ENCODE measurements at places on chromosomes 6 and 20. TPM values are rescaled to one million over a fixed set of nuclear protein-coding genes. Genes with fewer than 3 reads are reported as not detected.
A peak's percentile ranks its signal among the peaks of the same experiment; 100 is the strongest.

- no peak overlapping the region for H3K4me3 ChIP-seq
- peak overlapping the region; percentile 63 for H3K27ac ChIP-seq
- H3K36me3 ChIP-seq, result no peaks in the 10 kb centered on the region
- DNase-seq, result peak; percentile 90
- H3K4me1 ChIP-seq, result peaks cover 49% of the 10 kb centered on the region
Observed at GRCh38 chr6:80457439-80457933, 351.0 kb downstream of the BCKDHB start.

DNA sequence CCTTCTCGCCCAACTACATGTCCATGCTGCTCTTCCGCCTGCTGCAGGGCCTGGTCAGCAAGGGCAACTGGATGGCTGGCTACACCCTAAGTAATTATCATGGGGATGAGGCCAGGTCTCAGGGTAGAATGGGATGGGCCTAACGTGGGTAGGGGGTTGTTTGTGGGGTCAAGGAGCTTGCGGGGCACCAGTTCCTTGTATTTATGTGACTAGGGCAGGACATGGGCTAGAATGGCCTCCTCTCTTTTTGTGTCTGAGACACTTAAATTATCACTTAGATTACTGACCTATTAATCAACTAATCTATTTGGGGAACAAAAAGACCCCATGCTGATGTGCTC lies 10.7 kb downstream of the SLC22A1 start:
- DNase-seq, result no peak
- H3K4me1 ChIP-seq, result no peaks in the 10 kb centered on the region
- no peaks in the 10 kb centered on the region for H3K27me3 ChIP-seq
- no peak overlapping the region for H3K27ac ChIP-seq

ABHD16B gene
- total RNA-seq, result not detected

GRCh38 chr6:87494761-87495422 lies 22.1 kb downstream of the SLC35A1 start:
- no peak overlapping the region for H3K4me3 ChIP-seq
- H3K36me3 ChIP-seq, result no peaks in the 10 kb centered on the region
- no peaks in the 10 kb centered on the region for H3K27me3 ChIP-seq
- DNase-seq, result no peak

- H3K27ac ChIP-seq, result no peak overlapping the region
- no peaks in the 10 kb centered on the region for H3K4me1 ChIP-seq
- H3K27me3 ChIP-seq, result no peaks in the 10 kb centered on the region
- DNase-seq, result peak; percentile 68
- H3K36me3 ChIP-seq, result no peaks in the 10 kb centered on the region
Observed at GRCh38 chr20:25470045-25470444, 62.6 kb downstream of the GINS1 start.

DNA sequence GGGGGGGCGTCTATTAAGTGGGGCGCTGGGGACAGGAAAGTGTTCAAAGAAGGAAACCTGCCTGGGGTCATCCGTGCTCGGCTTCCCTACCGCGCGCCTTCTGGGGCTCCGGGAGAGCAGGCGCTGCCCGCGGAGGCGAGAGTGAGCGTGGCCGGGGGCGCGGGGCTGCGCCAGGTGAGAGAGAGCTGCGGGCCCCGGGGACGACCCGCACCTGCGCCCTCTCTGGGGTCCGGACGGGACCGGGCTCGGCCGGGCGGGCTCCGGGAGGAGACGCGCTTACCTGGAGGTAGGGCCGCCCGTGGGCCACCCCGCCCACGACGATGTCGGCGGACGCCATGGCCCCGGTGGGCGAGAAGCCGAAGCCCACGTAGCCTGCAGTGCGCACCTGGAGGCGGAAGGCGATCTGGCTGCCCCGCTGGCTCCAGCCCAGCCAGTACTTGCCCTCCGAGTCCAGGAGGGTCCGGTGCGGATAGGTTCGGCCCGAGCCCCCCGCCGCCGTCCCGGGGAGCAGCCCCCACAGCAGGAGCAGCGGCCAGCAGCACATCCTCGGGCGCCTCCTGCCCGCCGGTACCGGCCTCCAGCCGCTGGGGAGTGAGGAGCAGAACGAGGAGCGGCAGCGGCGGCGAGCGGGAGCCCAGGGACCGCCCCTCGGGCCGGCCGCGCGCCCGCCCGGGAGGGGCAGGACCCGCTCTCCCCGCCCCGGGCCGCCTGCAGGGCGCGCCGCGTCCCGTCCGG lies at the start of gene MOXD1:
Gene MOXD1, minus strand, starts transcription at position 593 of the 735 bp plus-strand sequence. Its CDS starts 49 bp downstream, at position 544.
- H3K4me1 ChIP-seq, result peaks cover 42% of the 10 kb centered on the region
- no peaks in the 10 kb centered on the region for H3K36me3 ChIP-seq
- H3K4me3 ChIP-seq, result peak within 1 kb of the TSS; percentile 84
- peak within 1 kb of the TSS; percentile 30 for H3K27ac ChIP-seq

DNA sequence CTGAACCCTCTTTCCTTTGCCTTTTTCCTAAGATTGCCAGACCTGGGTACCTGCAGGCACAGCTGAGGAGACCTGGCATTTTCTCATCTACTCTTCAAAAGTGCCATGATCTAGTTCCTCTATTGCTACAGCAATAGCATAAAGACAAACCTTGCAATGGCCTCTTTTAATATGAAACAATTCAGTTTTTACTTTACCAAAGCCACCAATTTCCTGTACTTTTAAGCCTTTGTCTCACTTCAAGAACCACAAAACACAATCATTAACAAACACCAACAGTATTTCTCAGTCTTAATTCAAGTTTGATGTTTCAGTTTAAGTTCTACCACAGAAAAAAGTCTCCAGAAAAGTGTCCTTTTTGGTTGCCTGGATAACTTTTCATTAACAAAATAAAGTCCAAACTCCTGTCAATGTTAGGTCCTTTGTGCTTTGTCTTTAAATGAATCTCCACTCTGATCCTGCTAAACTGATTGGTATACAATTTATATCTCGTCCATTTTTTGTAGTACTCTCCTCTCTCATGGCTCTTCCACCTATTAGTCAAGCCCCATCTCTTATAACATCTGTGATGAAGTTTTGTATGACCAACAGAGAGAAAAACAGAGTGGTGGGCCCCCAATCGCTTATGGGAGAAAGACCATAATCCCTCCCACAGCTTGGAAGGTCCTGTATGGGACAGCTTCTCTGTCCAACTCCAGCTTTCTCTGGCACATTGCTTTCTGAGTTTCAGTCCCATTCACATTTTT lies 50.5 kb upstream of the THEMIS start:
- no peak overlapping the region for H3K27ac ChIP-seq
- no peaks in the 10 kb centered on the region for H3K4me1 ChIP-seq
- no peaks in the 10 kb centered on the region for H3K27me3 ChIP-seq
- no peaks in the 10 kb centered on the region for H3K36me3 ChIP-seq
- no peak for DNase-seq
- H3K4me3 ChIP-seq, result no peak overlapping the region

GRCh38 chr6:160949531-160949930 lies 42.0 kb upstream of the MAP3K4 start:
- H3K4me3 ChIP-seq, result no peak overlapping the region
- H3K4me1 ChIP-seq, result peaks cover 14% of the 10 kb centered on the region
- no peak overlapping the region for H3K27ac ChIP-seq
- no peaks in the 10 kb centered on the region for H3K27me3 ChIP-seq
- DNase-seq, result no peak

DNA sequence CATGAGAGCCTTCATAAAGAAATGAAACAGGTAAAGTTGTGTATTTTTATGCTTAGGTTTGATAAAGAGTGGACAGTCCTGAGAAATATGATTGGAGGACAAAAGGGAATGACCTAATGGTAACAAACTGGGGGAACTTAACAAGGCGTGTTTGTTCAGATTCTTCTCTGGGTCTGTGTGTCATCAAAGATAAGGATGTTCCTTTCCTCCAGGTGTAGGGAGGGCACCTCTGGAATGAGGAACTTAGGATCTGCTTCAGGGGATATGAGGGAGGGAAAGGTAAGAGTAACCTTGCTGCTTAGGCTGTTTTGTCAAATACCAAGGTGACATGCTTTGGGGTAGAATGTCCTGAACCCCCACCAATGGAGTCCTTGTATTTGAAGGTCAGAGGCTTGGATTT lies 291.9 kb downstream of the KCNQ5 start:
- no peak for DNase-seq
- H3K4me3 ChIP-seq, result no peak overlapping the region
- no peak overlapping the region for H3K27ac ChIP-seq
- no peaks in the 10 kb centered on the region for H3K4me1 ChIP-seq
- H3K36me3 ChIP-seq, result no peaks in the 10 kb centered on the region

- no peaks in the 10 kb centered on the region for H3K27me3 ChIP-seq
- no peak overlapping the region for H3K4me3 ChIP-seq
- H3K36me3 ChIP-seq, result peaks cover 9% of the 10 kb centered on the region
- no peak overlapping the region for H3K27ac ChIP-seq
Observed at GRCh38 chr6:7151381-7151780, 43.6 kb downstream of the RREB1 start.

DNA sequence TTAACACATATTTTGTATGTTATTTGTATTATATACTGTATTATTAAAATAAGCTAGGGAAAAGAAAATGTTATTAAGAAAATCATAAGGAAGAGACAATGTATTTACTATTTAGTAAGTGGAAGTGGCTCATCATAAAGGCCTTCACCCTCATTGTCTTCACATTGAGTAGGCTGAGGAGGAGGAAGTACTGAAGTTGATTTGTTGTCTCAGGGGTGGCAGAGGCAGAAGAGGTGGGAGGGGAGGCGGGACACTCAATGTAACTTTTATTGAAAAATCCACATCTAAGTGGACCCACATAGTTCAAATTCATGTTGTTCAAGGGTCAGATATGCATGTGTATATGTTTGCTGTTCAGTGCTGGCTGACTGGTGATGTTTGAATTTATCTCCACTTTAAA lies 210.2 kb upstream of the CITED2 start:
- peaks cover 34% of the 10 kb centered on the region for H3K4me1 ChIP-seq
- H3K27ac ChIP-seq, result no peak overlapping the region
- H3K36me3 ChIP-seq, result no peaks in the 10 kb centered on the region

RFX6 gene
- total RNA-seq, result 0.17 TPM

DNA sequence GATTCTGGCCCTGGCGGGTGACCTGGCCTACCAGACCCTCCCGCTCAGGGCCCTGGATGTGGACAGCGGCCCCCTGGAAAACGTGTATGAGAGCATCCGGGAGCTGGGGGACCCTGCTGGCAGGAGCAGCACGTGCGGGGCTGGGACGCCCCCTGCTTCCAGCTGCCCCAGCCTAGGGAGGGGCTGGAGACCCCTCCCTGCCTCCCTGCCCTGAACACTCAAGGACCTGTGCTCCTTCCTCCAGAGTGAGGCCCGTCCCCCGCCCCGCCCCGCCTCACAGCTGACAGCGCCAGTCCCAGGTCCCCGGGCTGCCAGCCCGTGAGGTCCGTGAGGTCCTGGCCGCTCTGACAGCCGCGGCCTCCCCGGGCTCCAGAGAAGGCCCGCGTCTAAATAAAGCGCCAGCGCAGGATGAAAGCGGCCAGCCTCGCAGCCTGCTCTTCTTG lies 868 bp upstream of the SLC2A4RG start:
- peaks cover 18% of the 10 kb centered on the region for H3K36me3 ChIP-seq
- no peak overlapping the region for H3K27ac ChIP-seq
- peaks cover 12% of the 10 kb centered on the region for H3K4me1 ChIP-seq
- DNase-seq, result no peak
- no peaks in the 10 kb centered on the region for H3K27me3 ChIP-seq

DNA sequence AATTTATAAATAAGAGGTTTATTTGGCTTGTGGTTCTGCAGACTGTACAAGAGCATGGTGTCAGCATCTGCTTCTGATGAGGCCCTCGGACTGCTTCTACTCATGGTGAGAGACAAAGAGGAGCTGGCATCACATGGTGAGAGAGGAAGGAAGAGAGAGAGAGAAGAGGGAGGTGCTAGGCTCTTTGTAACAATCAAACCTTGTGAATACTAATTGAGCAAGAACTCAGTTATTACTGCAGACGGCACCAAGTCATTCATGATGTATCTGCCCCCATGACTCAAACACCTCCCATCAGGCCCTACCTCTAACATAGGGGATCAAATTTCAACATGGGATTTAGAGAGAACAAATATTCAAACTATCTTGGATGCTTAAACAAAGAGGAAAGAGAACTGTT lies 6.3 kb upstream of the SIRPG start:
- DNase-seq, result peak; percentile 35
- H3K4me3 ChIP-seq, result no peak overlapping the region
- peaks cover 10% of the 10 kb centered on the region for H3K4me1 ChIP-seq
- H3K27me3 ChIP-seq, result no peaks in the 10 kb centered on the region
- H3K36me3 ChIP-seq, result no peaks in the 10 kb centered on the region

DNA sequence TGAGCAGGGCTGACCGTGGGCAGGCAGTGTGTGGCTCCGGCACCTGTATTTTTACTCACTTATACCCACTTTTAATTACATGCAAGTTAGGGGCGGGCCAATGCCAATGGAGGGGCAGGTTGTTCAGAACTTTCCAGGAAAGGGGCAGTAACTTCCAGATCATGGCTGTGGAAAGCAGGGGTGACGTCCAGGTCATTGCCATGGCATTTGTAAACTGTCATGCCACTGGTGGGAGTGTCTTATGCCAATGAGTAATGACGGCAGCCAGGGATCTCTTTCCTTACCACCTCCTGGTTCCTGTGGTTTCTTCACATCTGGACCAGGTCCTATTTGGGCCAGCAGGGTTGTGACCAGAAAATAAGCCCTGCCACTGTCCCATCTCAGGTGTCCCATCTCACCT lies 258.7 kb downstream of the THBS2 start:
- no peak overlapping the region for H3K4me3 ChIP-seq
- no peaks in the 10 kb centered on the region for H3K36me3 ChIP-seq
- no peaks in the 10 kb centered on the region for H3K4me1 ChIP-seq
- no peak overlapping the region for H3K27ac ChIP-seq

GRCh38 chr6:149783551-149783950 lies 34.0 kb downstream of the PCMT1 start:
- no peak for DNase-seq
- H3K27me3 ChIP-seq, result no peaks in the 10 kb centered on the region
- peaks cover 15% of the 10 kb centered on the region for H3K36me3 ChIP-seq
- no peaks in the 10 kb centered on the region for H3K4me1 ChIP-seq
- no peak overlapping the region for H3K4me3 ChIP-seq

GRCh38 chr20:62409931-62410745 lies 3.1 kb upstream of the CABLES2 start:
- H3K36me3 ChIP-seq, result no peaks in the 10 kb centered on the region
- peak; percentile 59 for DNase-seq
- H3K27me3 ChIP-seq, result no peaks in the 10 kb centered on the region
- no peak overlapping the region for H3K27ac ChIP-seq
- peaks cover 19% of the 10 kb centered on the region for H3K4me1 ChIP-seq

SLC32A1 gene
- not detected for total RNA-seq
